ENCODE measurements at places on chromosomes 5 and 9. TPM values are rescaled to one million over a fixed set of nuclear protein-coding genes. Genes with fewer than 3 reads are reported as not detected.

The WHRN gene
- 4.6 TPM for total RNA-seq

The NOP16 gene
- 24.6 TPM for total RNA-seq

The SURF6 gene
- total RNA-seq = 26.3 TPM

The CAMK4 gene
- 0.36 TPM for total RNA-seq

DNA sequence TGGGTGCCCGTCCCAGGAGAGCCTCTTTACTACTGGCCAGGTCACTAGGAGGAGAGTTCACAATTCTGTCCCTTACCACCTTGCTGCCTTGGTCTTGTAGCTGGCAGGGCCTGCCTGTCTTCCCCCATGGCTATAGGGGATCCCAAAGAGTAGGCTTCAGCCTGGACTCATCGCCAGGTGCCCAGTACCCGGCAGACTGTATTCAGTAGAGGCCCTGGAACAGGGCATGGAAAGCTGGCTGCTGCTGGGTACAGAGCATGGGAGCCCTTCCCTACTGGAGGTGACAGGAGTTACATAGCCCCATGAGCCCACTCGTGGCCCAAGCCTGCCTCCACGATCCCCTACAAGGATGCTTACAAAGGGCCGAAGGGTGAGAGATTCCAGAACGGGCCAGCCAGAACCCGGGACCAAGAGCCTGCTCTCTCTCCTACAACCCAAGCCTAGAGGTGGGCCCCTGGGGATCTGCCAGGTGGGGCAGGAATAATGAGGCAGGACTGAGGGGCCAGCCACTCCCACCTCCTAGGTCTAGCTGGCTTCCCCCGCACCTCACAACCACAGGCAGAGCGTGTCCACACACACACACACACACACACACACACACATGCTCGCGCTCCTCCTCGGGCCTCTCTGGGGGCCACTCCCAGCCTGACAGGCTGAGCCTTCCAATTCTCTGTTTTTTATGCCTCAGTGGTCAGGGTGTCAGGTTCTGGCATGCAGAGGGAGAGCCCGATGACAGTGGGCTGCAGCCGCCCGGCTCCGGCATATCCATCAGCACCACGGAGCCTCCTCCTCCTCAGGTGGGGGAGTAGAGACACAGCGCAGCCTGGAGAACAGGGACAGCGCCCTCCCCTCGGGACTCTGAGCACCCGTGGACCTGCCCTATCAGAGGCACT, 186.0 kb downstream of the PAX5 start:
- ATAC-seq = peak; percentile 94

DNA sequence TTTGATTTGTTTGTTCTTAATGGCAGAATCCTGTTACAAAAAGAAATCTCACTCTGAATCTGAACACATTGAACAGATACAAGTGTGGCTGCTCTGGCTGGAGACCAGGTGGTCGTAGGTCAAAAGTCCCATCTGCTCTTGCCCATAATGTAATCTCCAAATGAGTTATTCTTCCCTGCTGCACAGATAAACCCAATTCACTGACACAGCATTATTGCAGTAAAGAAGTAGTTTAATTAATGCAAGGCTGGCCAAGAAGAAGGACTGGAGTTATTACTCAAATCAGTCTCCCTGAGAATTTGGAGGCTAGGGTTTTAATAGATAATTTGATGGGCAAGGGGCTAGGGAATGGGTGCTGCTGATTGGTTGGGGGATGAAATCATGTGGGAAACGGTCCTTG, 52.6 kb downstream of the PUM3 start:
- ATAC-seq = peak; percentile 15

- ATAC-seq = no peak
Observed at GRCh38 chr5:53362521-53362941, 117.9 kb upstream of the FST start.

DNA sequence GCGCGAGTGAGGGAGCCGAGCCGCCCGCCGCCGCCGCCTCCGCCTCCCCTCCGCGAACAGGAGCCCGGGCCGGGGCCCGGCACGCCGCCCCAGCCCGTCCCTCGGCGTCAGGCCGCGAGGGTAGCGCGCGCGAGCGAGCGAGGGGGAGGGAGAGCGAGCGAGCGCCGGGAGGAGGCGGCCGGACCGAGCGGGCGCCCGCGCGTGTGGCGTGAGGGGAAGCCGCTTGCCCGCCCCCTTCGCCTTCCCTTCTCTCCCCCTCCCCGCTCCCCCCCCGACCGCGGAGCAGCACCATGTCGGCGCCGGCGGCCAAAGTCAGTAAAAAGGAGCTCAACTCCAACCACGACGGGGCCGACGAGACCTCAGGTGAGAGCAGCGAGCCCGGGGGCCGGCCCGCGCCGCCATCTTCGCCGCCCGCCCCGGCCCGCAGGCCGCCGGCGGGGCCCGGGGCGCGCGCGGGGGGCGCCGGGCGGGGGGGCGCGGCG, 312 bp downstream of the SET start:
- ATAC-seq = peak; percentile 53

- ATAC-seq = peak; percentile 1
Observed at GRCh38 chr5:61332851-61333320, 828 bp downstream of the ZSWIM6 start.

DNA sequence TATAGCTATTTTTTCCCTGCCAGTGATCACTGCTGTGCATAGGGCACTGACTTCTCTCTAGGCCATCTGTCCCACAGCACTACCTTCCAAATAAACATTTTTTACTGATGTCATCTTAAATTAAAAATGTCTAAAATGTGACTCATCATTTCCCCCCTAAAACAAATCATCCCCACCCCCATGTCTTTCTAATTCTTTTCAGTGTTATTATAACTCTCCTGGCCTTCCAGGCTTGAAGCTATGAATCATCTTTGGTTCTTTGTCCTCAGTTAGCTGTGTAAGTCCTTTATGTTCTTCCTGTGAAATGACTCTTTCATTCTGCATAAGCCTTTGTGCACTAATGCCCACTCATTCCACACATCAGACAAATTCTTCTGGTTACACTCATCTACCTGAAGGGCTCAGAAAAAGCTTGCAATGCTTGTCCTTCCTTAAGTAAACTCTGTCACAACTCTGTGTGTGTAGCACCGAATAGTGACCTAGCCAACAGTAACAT, 78.1 kb downstream of the CFAP95 start:
- peak; percentile 90 for ATAC-seq

DNA sequence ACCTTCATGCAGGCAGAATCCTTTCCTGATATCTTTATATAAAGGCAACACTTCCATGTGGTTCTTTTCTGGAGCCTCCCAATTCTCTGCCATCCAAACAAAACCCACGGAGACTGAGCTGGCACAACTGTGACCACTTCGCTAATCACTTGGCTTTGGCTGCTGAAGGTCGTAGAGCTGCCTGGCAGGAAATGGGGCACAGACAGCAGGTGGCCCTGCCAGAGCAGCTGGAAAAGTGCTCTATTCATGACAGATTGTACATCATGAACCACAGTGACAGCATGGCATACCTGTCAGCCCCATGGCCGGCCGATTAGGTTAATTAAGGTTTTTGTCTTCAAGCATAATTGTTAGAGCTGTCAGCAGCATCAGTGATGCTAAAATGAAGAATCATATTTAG, 141.9 kb upstream of the ANKRD55 start:
- no peak for ATAC-seq

- peak; percentile 42 for ATAC-seq
Observed at GRCh38 chr5:158769079-158769478, 330.6 kb downstream of the EBF1 start.

DNA sequence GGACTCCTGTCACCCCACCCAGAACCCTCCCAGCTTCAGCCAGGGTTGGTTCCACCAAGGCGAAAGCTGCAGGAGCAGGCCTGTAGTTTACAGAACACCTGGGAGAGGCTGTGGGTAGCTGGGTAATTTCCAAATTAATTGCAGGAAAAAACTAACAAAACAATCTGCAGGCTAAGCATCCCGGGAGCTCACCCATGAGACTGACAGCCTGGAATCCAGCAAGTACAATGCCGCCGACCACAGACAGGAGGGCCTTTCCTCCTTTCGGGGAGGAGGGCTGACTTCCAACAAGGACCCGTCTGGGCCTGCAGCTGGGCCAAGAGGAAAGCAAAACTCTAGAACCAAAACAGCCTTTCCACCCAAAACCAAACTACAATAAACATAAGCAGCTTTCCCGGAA, 10.3 kb downstream of the FOXE1 start:
- ATAC-seq = no peak

- no peak for ATAC-seq
Observed at GRCh38 chr5:54001976-54002775, 308.2 kb downstream of the ARL15 start.

GRCh38 chr5:112975721-112976431, 722 bp upstream of the DCP2 start:
- ATAC-seq = no peak

GRCh38 chr5:34957321-34957720, 28.0 kb downstream of the DNAJC21 start:
- ATAC-seq = no peak

- peak; percentile 66 for ATAC-seq
Observed at GRCh38 chr5:74500110-74500917, 140.2 kb downstream of the ENC1 start.

GRCh38 chr5:144292029-144292428, 121.4 kb downstream of the KCTD16 start:
- no peak for ATAC-seq

GRCh38 chr9:101572316-101572715, 22.5 kb downstream of the PPP3R2 start:
- peak; percentile 76 for ATAC-seq

DNA sequence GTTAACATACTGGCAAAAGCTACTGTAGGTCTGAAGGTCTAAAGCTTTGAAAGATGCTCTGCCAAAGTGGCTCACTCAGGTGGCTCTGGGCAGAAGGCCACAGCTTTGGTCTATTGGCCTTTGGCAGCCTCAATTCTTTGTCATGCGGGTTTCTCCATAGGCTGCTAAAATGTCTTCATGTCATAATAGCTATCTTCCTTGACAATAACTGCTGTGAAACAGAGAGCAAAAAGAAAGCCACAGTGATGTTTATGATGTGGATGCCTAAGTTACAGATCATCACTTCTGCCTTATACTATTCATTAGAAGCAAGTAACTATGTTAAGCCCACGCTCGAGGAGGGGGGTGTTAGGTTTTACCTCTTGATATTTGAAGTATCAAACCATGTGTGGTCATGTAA, 906.1 kb upstream of the CDH9 start:
- ATAC-seq = no peak

DNA sequence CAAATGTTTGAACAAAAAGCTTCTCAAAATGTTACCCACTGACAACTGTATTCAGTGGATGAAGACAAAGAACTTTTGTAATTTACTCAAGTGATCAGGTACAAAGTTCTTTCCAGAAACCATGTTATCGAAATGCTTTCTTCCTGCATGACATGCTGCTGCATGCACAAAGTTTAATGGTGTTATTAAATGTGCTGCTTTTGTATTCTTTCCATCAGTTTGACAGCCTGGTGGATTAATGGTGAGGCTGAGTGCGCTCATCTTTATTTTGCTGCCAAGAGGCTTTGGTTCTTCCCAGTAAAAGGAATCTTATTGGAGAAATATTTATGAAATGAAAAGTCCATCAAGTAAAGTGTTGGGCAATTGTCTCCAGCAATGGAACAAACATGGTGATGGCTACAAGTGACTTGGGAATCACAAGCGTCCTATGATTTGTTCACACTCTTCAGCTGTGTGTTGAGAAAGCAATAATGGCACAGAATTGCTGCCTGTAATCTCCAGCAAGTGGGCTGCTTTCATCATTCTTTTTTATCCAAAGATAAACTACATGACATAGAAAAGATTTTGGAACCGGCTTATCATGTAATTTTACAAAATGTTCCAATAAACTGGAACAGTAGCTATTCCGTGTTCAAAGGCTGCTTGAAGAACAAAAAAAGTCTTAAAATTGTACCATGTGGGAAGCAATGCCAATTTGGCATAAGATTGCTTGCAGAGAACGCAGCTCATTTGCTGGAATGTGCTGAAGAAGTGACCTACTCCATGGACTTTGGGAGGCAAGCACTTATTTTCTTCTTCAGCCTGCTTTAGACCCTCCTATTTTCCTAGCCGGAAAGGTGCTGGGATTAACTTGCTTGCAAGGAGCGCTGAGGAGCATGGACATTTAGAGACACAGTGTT, 153.1 kb downstream of the HSD17B3 start:
- ATAC-seq = no peak

DNA sequence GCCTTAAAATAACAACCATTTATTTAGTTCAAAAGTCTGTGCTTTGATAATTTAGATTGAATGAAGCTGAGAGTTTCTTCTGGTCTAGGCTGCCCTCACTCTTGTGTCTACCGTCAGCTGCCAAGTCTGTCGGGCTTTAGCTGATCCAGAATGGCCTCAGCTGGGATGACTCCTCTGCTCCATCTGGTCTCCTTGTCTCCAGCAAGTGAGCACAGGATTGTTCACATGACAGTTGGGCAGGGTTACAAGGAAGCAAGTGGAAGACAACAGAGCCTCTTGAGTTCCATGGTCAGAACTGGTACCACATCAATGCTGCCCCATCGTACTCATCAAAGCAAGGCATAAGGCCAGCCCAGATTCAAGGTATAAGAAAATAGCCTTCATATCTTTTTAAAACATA, 9.0 kb downstream of the HTR1A start:
- ATAC-seq = no peak

DNA sequence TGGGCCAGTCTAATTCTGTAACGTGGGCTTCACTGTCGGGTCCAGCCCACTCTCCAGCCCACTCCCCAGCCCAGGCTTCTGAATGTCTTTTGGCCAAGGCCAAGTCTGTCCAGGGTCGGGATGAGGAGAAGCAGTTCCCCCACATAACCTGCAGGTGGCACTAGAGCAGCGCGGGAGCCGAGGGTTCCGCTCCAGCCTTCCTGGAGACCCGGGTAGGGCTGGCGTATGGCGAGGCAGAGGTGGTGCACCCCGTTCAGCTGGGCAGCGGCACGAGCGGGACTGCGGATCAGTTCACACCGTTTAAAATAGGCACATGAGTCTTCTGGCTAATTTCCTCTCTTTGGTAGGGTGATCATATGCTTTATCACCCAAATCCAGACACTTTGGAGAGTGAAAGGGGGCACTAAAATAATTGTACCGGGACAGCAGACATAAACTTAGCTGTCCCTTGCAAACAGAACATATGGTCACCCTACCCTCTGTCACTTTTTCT, 185.9 kb downstream of the MSX2 start:
- peak; percentile 92 for ATAC-seq

DNA sequence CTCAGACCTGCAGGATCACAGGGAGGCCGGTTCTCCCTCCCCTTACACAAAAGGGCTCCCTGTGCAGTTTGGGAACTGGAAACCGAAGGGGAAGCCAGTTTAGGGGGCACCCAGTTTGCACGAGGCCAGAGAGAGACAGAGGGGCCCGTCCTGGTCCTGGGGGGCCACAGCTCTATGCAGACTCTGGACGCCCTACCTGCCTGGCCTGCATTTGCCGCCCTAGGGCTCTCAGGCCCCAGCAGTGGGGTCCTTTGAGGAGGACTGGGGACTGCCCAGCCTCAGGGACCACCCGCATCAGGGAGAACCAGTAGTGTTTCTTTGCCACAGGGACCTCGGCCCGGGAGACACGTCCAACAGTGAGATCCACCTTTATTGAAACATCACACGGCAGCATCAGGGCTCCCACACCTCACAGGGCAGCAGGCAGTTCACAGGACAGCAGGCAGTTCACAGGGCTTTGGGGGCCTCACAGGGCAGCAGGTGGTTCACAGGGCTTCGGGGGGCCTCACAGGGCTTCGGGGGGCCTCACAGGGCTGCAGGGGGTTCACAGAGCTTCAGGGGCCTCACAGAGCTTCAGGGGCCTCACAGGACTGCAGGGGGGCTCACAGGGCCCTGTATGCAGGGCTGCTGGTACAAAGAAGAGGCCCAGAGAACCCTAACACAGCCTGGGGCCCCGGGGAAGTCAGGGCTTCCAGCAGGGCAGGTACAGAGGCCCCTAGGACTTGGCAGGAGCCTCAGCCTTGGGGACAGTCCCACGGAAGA, 648 bp upstream of the NSMF start:
- ATAC-seq = peak; percentile 1

GRCh38 chr9:636931-637591, 204.4 kb upstream of the DMRT1 start:
- ATAC-seq = no peak

- ATAC-seq = no peak
Observed at GRCh38 chr9:14349146-14349446, 35.2 kb upstream of the NFIB start.

Data from motor neuron (in vitro differentiated cells).